ENCODE measurements at places on chromosomes 13 and 19.

- DNase-seq = peak; percentile 12
Observed at GRCh38 chr19:46728693-46729339, 11.9 kb upstream of the PRKD2 start.

DNA sequence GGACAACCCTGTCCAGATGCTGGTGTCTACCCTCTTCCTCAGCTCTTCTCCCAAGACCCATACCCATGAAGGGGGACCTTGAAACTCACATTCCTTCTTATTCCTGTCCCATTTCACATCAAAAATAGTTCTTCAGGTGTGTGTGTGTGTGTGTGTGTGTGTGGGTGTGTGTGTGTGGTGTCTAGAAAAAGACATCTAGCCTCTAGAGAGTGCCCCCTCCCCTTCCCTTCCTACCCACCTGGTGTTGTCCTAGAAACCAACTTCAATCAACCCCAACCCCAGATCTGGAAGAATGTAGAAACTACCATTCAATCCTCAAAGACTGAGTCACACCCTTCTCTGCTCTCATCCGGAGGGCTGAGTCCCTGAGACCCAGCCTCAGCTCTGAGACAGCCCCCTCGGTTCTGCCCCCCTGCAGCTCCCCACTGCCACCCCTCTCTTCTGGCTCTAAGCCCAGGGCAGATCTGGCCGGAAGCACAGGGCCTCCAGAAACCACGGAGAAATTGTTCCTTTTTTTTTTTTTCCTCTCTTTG is 3.5 kb downstream of the KCNN4 start:
- DNase-seq = peak; percentile 97

GRCh38 chr13:21759463-21759862 is 88.6 kb downstream of the FGF9 start:
- no peak for DNase-seq

GRCh38 chr19:28943651-28944050 is 269.3 kb downstream of the UQCRFS1 start:
- no peak for DNase-seq

GRCh38 chr13:113422807-113423519 is 30.3 kb downstream of the ADPRHL1 start:
- DNase-seq = no peak

- DNase-seq = no peak
Observed at GRCh38 chr13:113953561-113953960, 20.3 kb downstream of the C13orf46 start.

DNA sequence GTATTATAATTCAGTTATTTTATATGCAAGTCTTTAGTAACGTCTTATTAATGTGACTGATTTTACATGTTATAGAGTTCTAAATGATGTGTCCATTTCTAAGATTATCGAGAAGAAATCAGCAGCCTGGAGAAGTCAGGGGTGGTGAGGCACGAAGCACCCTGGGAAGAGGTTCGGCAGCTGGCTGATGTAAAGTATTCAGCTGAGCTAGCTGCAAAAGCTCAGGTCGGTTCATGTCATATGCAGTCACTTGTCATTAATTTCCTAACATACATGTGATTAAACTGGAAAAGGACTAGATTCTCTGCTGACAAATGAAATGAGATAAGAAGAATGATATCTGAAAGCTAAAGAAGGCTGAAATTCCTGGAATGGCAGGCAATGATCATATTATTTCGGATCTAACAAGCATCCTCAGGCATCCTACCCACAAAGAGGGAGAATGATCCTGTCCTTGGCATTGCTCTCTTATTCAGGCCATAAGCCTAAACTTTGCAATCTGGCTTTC is 383.0 kb upstream of the SLITRK1 start:
- no peak for DNase-seq

- DNase-seq = no peak
Observed at GRCh38 chr13:29918845-29919244, 68.4 kb upstream of the UBL3 start.

DNA sequence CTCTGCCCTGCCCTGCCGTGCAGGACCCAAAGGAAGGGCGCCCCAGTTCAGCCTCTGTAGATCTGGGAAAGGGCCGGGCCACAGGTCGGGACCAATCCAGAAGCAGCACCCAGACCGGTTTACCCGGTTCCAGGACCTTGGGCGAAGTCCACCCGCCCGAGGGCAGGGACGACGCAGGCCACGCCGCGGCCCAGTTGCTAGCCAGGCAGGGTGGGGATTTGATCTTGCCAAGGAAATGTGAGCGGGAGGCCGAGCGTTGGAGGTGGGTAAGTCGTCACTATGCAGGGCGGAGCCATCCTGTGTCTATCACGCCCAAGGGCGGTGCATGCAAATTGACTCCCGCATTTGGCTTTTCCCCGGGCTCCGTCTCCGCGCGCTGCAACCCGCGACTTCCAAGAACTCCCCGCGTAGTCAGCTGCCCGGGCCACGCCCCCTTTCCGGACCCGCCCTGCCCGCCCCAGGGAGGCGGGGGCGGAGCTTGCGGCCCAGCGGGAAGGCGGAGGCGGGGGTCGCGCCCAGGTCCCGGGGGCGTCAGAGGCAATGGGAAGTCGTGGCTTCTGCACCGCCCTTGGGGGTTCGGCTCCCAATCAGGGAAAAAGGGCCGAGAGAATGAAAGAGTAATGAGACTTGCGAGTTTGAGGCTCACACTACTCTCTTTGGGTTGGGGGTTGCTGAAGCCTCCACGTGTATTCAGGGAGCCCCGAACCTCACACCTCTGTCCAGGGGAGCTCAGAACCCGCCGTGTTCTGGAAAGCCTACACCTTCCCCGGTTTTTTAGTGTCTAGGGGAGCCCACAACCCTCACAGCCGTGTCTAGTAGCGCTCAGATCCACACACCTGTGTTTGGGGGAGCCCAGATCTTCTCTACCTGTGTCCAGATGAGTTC is 12.8 kb downstream of the IER2 start:
- DNase-seq = peak; percentile 83

DNA sequence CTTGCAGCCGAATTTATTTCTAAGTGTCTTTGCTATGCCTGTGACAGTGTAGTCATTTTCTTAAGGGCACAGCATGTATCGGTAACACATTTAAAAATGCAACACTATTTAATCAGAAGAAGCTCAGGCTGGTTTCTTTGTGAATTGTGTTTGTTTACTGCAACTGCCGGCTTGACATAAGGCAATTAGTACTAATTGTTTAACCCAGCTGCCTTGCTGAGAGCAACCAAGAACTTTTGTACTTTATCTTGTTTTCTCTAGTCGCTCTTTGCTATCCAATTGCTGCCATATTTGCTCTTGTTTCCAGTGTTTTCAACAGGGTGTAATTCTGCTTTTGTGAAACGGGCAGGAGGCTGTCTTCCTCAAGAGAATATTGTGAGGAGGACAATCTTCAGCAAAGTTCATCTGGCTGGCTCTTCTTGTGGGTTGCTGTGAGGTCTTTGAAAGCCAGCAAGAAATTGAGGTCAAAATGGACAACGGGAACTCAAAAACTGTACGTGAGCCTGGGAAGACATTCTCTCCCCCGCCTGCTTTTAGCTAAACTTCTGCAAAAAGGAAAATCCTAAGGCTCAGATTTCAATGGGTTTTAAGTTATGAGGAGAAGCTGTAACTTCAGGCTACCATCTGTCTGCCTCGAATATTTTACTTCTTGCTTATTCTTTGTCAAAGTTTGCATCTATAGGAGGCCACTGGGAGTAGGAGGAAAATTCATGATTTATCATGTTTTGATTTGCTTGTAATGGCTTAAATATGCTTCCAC is 75.8 kb upstream of the TSHZ3 start:
- no peak for DNase-seq

GRCh38 chr19:2624537-2625091 is 77.9 kb downstream of the GNG7 start:
- DNase-seq = no peak

GRCh38 chr13:70108356-70109105 is at the start of gene KLHL1:
KLHL1 (minus strand) TSS chr13:70108452; CDS start chr13:70107699, 753 bp downstream.
- DNase-seq = no peak

- DNase-seq = no peak
Observed at GRCh38 chr13:75774176-75774575, 138.0 kb downstream of the LMO7 start.

- no peak for DNase-seq
Observed at GRCh38 chr13:66537417-66537816, 692.7 kb downstream of the PCDH9 start.
